ENCODE measurements at places on chromosomes 5 and 9.

DNA sequence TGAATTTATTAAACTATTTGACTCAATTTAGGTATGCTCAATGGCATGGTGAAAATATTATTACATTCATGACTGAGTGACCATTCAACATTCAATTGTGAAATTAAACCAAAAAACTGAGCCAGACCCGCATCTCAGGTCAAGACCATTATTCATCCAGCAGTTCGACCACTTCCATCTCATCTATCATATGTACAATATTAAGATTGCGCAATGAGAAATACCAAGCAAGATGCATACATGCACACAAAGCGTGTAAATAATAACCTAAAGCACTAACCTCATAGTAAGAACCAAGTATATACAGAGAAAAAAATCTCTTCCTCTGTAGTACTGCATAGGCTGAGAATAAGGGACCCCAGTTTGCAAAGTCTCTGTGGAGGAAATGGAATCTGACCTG, 310.2 kb downstream of the ADGRV1 start:
- DNase-seq, result no peak

- no peak for DNase-seq
Measured at GRCh38 chr5:38341056-38341455, 82.7 kb downstream of the EGFLAM start.

DNA sequence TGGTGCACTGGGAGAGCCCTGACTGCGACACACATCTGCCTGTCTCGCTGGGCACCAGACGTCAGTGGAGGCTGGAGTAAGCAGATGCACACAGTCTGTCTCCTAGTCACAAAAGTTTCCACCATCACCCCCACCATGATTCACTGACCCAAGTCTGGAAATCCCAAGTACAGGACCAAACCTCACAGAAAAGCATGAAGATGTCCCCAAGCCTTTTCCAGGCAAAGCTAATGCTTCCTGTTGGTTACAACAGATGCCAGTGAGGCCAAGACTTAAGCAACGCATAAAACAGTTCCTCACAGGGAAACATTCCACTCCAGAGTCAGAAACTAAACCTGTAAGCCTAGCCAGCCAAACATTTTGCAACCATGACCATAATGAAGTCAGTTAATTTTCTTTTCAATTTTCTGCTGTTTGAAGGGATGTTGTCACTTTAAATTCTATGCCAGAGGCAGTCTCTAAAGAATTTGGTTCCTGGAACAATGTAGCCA, 259.3 kb upstream of the SLC30A5 start:
- DNase-seq, result no peak

- DNase-seq, result no peak
Measured at GRCh38 chr9:4055032-4055431, 244.8 kb downstream of the GLIS3 start.

GRCh38 chr9:132381966-132382541, 24.6 kb downstream of the TTF1 start:
- no peak for DNase-seq

GRCh38 chr5:134538296-134538695, 12.8 kb downstream of the JADE2 start:
- no peak for DNase-seq

GRCh38 chr9:104895572-104895971, 32.4 kb downstream of the ABCA1 start:
- DNase-seq, result no peak

DNA sequence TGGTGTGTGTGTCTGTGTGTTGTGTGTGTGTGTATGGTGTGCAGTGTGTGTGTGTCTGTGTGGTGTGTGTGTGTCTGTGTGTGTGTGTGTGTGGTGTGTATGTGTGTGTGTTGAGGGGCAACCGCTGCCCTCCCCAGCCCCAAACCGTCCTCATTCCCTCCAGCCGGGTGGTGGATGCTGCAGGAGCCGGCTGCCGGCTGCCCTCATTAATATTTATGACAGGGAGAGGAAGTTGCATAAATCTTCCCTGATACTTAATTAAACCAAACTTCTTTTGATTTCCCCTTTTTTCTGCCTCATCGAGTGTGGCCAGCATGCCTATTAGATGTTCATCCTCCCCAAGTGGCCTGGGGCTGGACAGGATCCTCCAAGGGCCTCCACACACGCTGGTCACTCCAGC, 121.4 kb upstream of the MVB12B start:
- DNase-seq, result no peak

GRCh38 chr9:116656977-116657376, 30.1 kb upstream of the TRIM32 start:
- DNase-seq, result no peak

DNA sequence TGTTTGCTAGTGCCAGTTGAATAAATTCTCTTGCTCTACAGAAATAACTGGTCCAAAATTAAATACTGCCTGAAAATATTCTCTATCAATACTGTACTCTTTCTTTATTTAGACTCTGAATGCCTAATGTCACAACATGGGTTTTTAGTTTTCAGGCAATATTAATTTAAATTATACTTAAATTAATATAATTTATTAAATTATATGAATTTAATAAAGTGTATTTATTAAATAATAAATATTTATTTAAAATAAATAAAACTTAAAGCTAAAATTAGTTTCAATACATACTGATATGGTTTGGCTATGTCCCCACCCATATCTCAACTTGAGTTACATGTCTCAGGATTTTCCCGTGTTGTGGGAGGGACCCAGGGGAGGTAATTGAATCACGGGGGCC, 146.0 kb downstream of the PRR16 start:
- DNase-seq, result no peak
